ENCODE measurements at places on chromosomes 16 and 17.
A peak's percentile ranks its signal among the peaks of the same experiment; 100 is the strongest.

GRCh38 chr17:56583772-56584171 is 9.7 kb upstream of the NOG start:
- DNase-seq = no peak

GRCh38 chr16:70470927-70471341 is 16.5 kb downstream of the FCSK start:
- DNase-seq = no peak

- no peak for DNase-seq
These were observed 1.7 kb downstream of the SLC52A1 start for GRCh38 chr17:5033352-5034015.

DNA sequence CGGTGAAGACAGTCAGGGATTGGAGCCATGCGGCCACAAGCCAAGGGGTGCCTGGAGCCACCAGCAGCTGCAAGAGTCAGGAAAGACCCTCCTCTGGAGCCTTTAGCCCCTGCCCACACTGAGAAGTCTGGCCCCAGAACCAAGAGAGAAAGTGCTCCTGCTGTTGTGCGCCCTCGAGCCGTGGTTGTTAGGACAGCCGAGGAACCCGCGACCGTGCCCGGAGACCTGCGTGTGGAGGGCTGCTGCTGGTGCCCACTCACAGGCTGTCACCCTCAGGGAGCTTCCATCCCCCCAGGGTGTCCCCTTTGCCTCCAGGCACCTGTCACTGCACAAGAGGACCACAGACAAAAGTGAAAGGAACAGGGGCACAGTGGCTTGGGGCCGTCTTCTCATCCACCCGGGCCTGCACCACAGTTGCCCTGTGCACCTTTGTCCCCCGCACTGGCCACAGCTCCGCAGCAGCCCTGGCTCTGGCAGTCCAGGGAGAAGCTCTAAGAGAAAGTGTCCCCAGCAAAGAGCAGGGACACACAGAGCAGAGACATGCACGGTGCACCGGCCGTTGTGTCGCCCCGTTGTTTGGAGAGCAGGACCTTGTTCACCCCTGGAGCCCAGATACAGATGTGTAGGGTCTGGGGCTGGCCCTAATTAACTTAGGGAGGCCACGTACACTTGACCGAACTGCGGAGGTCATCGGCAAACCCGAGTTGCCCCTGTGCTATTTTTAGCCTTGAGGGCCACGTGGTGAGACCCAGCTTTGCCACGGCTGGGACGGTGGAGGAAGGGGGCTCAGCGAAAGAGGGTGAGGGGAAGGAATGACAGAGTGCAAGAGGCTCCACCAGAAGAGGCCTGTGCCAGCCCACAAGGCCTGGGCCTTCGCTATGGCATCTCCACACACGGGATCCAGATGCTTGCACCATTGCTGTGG is 329.2 kb downstream of the C16orf95 start:
- no peak for DNase-seq

DNA sequence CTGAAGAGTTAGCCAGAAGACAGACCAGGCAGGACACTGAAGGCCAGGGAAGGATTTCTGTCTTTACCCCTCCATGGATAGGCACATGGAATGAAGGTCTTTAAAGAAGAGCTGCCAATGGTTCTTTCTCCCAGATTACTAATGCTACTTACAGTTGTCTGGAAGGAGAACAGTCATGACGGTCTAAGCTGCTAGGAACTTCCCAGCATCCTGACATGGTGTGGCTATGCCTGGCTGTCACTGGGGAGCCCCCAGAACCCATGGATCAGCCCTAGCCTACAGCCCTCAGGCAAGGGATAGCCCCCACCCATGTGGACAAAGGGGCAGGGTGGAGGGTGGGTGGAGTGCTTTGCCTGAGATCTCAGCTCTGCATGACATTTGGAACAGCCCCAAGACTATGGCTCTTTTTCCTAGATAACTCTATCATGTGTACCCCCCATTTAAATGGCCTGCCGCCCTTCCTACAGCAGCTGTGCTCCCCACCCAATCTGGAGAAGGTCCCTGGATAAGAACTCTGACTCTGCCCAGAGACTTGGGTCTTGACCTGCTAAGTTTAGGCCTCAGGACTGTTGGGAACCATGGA is 9.2 kb upstream of the KAT7 start:
- no peak for DNase-seq

GRCh38 chr16:73418051-73418450 is 370.1 kb upstream of the ZFHX3 start:
- no peak for DNase-seq

DNA sequence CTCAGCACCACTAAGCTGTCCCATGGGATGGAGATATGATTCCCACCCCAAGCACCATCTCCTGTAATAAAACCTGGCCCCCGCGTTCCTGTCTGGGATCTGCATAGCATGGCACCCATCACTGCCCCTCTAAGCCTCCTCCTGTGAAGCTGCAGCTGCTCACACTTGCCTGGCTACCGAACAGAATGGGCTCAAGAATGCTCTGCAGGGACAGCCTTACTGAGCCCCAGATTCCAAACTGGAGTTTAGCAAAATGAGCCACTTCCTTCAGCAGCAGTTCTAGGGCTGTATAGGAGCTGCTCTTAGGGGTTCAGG is 256.1 kb downstream of the CPPED1 start:
- DNase-seq = no peak

DNA sequence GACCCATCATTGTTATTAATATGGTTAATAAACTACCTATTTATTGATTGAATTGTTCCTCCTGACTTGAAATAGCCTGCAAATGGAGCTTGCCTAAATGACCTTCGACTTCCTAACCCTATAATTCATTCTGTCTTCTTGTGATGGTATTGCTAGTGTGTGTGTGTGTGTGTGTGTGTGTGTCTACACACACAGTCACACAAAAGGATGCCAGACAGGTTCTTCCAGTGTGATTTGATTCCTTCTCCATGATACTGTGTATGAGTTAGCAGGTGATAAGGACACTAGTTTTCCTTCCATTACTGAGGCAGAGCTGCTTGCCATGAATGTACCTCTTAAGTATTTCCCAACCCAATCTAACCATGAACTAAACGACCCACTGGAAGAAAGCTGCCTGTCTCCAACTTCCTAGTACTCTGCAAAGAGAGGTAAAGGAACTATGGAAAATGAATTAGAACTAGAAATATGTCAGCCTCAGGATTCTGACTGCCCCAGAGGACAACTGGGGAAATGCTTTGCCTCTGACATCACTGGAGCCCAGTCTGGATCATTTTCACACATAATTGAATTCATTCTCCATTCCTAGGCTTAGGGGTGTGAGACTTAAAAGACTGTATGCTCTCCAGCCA is 3.5 kb upstream of the CDC6 start:
- DNase-seq = no peak

DNA sequence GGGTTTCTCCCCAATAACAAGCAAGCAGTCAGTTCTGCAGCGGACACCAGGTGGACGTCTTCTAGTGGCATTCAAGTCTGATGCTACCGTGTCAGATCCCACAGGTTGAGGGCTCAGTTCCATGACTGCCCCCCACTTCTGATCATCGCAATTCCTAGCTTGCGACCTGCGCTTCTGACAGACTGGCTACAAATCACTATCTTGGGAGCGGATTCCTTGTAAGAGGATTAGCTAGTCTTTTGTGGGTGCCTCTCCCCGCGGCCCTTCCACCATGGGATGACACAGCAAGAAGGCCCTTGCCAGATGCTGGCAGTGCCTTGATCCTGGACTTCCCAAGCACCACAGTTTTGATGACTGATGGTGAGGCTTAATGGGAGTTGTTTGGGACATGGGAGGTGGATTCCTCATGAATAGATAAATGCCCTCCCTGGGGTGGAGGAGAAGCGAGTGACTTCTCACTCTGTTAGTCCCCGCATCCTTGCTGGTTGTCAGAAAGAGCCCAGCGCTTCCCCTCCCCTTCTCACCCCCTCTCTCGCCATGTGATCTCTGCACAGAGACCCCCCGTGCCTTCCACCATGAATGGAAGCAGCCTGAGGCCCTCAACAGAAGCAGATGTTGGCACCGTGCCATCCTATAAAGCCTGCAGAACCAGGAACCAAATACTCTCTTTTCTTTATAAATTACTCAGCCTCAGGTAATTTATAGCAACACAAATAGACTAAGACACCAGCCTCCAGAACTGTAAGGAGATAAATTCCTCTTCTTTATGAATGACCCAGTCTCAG is 19.1 kb downstream of the CDIP1 start:
- DNase-seq = no peak

DNA sequence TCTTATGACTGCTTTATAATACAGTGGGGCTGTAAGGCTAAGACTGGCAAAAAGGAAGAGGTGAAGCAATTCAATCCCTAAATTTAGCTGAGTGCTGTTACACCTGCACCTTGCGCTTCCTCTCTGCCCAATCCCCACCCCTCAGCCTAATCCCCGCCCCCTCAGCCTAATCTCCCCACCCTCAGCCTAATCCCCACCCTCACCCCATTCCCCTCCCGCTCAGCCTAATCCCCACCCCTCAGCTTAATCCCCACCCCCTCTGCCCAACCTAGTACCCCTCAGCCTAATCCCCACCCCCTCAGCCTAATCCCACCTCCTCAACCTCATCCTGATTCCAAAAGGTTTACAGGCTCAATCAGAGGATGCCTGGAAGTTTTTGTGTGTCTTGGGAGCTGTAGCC is 155.5 kb downstream of the PMP22 start:
- no peak for DNase-seq

DNA sequence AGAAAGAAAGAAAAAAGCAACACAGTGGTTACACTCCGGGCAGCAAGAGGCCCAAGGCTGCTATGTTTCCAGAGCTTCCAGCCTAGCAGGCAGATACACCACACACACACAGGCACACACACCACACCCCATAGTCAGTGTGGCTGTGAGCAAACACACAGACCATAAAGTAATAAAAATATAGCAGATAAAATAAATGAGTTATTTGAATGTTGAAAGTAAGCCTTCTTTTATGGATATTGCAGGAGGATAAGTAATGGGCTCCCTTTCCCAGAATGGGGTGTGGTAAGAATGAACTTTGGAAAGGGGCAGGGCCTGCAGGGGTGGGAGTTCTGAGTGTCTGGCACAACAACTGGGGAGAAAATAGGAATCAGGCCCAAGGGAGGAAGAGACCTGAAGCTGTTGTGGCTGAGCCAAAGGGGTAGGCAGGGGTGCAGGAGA is 4.8 kb upstream of the CDK5RAP3 start:
- no peak for DNase-seq

GRCh38 chr17:38587947-38588787 is 17.6 kb downstream of the SRCIN1 start:
- DNase-seq = no peak

DNA sequence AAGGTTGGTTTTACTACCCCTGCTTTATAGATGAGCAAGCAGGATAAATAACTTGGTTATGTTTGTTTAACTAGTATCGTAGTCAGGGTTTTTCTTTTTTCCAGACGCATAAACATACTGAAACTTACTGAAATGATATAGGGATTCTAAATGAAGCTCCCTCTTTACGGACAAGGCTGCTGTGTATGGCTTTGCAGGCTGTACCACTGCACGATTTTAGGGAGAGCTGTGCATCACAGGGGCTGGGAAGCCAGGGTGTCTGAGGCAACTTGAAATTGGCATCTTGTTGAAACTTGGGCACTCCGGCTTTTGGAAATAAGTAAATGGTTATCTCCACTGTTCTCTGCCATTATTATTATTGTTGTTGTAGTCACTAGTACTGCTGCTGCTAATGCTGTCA is 218.1 kb upstream of the CDH8 start:
- DNase-seq = no peak

- no peak for DNase-seq
These were observed 48.1 kb upstream of the GOSR1 start for GRCh38 chr17:30429155-30429554.

DNA sequence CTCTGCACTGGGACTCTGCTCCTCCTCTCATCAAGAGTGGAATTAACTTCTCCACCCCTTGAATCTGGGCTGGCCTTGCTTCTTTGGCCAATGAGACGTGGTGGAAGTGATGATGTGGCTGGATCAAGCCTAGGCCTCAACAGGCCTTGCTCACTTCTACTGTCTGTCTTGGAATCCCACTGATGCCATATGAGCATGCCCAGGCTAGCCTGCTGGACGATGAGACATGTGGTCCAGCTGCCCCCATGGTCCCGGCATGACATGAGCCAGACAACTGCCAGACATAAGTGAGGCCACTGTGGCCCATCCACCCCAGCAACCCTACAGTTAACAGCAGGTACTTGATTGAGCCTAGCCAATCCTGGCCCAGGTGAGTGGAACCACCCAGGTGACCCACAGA is 18.7 kb downstream of the VAC14 start:
- no peak for DNase-seq

- DNase-seq = peak; percentile 65
These were observed at the start of gene FLOT2 for GRCh38 chr17:28896884-28897768. Gene FLOT2 (minus strand): TSS chr17:28897733. CDS start chr17:28897574, 159 bp downstream.

- no peak for DNase-seq
These were observed 1.4 kb upstream of the SPHK1 start for GRCh38 chr17:76382803-76383545.

GRCh38 chr17:8397636-8398035 is at the start of gene RNF222:
Gene RNF222 (minus strand): TSS chr17:8397827. CDS start chr17:8393461, 4,366 bp downstream.
- DNase-seq = no peak

GRCh38 chr16:3920206-3920605 is 39.7 kb upstream of the CREBBP start:
- no peak for DNase-seq

DNA sequence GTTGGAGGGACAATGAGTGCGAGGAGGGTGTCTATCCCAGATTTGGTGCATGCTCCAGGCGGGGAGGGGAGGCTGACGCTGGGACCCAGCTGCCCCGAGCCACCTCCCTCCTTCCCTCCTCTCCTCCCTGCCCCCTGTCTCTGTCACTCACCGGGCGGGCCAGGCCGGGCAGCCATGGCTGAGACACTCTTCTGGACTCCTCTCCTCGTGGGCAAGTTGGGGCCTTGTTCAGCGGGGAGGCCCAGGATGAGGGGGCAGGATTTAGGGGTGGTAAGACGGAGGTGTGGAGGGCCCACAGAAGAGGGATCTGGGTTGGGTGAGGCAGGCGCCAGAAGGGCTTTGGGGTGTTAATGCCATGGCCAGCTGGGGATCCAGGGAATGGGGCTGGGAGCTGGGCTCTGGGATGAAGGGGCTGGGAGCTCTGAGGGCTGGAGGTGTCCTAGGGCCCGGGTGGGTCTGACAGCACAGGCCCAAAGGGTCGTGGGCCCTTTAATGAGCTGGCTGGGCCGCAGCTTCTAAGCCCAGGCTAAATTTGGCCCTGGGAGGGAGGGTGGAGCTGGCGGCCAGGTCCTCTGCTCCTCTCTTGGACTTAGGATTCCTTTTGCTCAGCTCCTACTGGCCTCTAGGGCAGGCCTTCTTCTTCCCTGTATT is at the start of gene SGCA:
Gene SGCA (plus strand): TSS at position 139 of the 651 bp plus-strand sequence. CDS start 36 bp downstream, at position 175.
- DNase-seq = no peak

- no peak for DNase-seq
These were observed 95.7 kb downstream of the NTN1 start for GRCh38 chr17:9116861-9117568.

DNA sequence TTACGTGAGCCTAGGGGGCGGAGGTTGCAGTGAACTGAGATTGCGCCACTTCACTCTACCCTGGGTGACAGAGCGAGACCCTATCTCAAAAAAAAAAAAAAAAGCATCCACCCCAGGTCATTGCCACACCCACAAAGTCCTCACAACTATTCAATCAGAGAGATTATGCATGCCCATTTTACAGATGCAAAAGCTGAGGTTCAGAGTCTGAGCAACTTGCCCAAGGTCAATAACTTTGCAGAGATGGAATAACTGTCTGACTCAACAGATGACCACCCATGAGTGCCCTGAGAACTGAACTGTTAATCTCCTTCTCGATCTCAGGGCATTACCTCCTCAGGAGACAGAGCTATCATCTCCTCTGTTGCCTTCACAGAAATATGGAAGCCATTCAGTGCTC is 5.5 kb upstream of the TMEM114 start:
- DNase-seq = no peak
